ENCODE measurements at places on chromosomes 2 and 18.

- no peak for DNase-seq
Observed at GRCh38 chr2:171723716-171724683, 36.7 kb downstream of the DYNC1I2 start.

DNA sequence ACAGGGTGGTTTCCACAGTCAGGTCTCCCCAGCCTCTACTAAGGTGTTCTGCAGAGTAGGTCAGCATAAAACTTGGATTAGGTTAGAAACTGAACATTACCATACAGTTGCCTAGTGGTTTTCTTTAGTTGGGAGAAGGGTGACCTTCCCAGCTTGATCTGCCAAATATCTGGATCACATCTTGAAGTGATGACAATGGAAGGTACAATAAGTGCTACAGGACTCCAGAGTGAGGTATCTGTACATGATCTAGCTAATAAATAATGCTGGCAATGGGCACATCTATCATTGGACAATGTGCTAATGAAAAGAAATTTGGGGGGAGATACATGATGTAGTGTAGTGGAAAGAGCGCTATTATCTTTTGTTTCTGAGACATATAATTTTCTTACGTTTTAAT lies 54.6 kb upstream of the ACVR1 start:
- DNase-seq = no peak

GRCh38 chr2:65813631-65814173 lies 381.3 kb upstream of the SPRED2 start:
- DNase-seq = no peak

GRCh38 chr2:95670167-95670566 lies 78.4 kb downstream of the TRIM43 start:
- no peak for DNase-seq

DNA sequence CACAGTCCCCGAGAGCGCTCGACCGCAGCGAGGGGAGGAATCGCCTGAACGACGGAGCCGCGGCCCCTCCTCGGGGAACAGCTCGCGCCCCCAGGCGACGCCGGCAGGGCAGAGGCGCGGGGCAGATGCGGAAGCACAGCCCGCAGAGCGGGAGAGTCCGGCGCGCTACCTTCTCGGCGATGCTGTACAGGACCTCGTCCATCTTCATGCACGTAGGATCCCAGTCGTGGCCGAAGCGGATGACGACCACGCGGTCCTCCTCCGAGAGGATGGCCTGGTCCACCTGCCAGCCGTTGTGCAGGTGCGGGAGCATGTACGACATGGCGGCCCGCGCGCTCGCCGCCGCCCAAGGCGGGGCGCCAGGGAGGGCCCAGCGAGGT lies 302 bp downstream of the TXNL4A start:
- peak; percentile 36 for DNase-seq

GRCh38 chr2:231321556-231322334 lies 73.8 kb upstream of the B3GNT7 start:
- DNase-seq = no peak

- DNase-seq = no peak
Observed at GRCh38 chr2:45145073-45145899, 136.0 kb upstream of the SIX2 start.

DNA sequence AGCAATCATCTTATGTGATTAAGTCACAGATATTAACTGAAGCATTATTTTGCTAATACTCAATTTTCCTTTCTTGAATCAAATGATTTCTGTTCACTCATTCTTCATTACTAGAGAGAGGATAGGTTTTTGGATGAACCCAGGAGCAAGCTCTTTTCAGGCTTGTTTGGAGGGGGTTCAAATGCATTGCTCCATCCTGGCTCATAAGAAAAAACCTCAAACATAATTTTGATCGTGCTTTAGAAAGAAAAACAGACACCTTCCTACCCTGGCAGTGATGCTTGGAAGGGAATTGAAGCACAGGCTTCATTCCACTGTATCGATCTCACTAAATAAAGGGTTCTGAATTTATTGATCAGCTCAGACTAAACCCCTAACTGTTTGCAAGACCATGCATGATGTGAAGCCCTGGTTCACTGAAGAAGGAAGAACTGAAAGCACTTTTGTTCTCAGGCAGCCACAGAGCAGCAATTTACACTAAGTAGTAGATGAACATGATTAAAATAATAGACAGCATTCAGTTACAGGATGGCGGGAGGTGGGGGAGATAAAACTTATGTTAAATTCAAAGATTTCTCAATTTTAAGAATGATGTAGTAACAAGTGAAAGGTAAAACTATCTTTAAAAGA lies 53.4 kb downstream of the CDH2 start:
- DNase-seq = no peak

DNA sequence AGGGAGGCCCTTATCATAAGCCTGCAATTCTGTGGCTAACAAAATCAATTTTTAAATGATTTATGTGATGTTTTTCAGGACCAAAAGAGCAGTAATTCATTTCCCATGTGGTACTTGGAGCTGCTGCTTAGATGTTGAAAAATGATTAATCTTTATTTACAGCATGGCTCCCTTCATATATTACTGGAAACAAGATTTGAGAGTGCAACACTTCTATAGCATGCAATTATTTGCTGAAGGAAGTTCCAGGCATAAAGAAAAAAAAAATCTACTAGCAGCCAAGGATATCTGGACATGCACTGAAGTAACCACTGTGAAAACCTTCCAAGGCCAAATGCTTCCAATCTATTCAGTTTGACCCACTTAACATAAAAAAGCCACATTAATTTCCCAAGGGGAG lies 186.3 kb downstream of the SLC8A1 start:
- DNase-seq = no peak

- DNase-seq = no peak
Observed at GRCh38 chr18:39521164-39521563, 1955.6 kb upstream of the CELF4 start.

- DNase-seq = no peak
Observed at GRCh38 chr18:67924656-67925055, 408.1 kb upstream of the DSEL start.

GRCh38 chr2:37244017-37244416 lies 12.6 kb downstream of the NDUFAF7 start:
- DNase-seq = no peak

DNA sequence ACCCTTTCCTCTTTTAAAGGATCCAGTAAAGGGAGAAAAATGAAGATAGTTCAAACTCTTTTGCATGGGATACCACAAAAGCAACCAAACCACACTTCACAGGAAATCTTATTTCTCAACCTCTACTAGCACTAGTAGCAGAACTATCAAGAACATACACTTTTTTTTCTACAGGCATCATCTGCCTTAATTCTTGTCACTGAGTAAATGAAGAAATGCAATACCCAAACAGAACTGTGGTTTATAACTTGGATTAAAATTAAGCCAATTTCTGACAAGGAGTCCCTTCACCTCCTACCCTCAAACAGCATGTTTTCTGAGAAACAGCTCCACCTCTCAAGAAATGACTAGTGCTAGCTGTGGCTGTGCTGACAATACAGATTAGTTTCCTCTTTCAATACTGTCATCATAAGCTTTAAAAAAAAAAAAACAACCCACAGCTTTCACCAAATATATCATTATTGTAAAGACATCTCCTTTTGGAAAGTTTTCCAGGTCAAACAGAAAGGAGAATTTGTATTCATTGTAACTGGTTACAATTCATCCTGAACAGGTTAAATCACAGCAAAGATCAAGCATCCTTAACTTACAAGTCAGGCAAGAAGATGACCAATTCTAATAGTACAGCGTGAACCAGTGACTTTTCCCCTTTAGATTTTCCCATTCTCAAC lies 44.4 kb downstream of the PTPN2 start:
- peak; percentile 12 for DNase-seq

Data from activated CD4-positive, alpha-beta T cell treated with anti-CD3 and anti-CD28 coated beads, Interleukin-2, amount 50 U/mL, for 4 hours (primary cell).